ENCODE measurements at places on chromosomes 4 and X. TPM values are rescaled to one million over a fixed set of nuclear protein-coding genes. Genes with fewer than 3 reads are reported as not detected.

- no peak overlapping the region for H3K27ac ChIP-seq
- H3K27me3 ChIP-seq = peaks cover 7% of the 10 kb centered on the region
- DNase-seq = no peak
- H3K36me3 ChIP-seq = no peaks in the 10 kb centered on the region
- no peaks in the 10 kb centered on the region for H3K4me1 ChIP-seq
Observed at GRCh38 chr4:14787894-14788293, 214.4 kb upstream of the CPEB2 start.

The ITIH6 gene
- not detected for total RNA-seq

DNA sequence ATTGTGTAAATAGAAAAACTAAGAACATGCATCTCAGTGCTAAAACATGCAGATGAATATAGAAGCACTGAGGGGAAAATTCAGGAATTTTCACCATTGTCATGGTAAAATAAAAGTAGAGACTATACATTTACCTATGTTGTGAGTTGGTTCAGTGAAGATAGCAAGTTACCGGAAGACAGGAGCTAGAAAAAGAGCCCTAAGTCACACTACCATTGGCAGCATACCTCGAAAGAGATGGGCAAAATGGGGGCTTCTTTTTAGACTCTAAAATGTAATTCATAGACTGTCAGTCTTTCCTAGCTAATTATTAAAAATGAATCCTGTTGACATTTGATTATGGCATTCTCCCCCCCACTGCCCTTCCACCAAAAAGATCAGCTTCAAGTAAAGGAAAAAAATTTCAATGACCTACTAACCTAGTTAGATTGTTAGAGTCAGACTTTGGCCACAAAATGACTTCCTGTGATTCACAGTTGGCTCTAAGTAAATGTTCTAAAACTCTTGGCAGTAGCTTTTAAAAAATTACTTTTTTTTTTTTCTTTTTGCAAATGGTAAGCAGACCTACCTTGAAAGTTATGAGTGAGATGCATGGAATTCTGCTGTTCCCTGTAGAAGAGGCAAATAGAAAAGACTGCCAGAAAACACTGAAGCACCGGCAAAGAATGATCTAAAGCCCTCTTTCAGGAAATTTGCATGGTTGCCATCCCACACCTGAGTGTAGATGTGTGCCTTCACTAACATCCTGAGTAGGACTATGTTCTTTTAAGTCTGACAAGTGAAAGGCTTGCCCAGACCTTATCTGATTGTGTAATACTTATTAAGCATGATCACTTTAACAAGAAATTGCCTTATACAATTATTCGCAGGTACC, 26.4 kb upstream of the ARSJ start:
- H3K4me3 ChIP-seq = no peak overlapping the region
- no peaks in the 10 kb centered on the region for H3K4me1 ChIP-seq
- no peak for DNase-seq
- no peaks in the 10 kb centered on the region for H3K36me3 ChIP-seq

- no peak overlapping the region for H3K4me3 ChIP-seq
- no peak overlapping the region for H3K27ac ChIP-seq
- H3K27me3 ChIP-seq = peaks cover 7% of the 10 kb centered on the region
- no peaks in the 10 kb centered on the region for H3K4me1 ChIP-seq
- DNase-seq = no peak
Observed at GRCh38 chrX:9729171-9729885, 36.3 kb downstream of the GPR143 start.

DNA sequence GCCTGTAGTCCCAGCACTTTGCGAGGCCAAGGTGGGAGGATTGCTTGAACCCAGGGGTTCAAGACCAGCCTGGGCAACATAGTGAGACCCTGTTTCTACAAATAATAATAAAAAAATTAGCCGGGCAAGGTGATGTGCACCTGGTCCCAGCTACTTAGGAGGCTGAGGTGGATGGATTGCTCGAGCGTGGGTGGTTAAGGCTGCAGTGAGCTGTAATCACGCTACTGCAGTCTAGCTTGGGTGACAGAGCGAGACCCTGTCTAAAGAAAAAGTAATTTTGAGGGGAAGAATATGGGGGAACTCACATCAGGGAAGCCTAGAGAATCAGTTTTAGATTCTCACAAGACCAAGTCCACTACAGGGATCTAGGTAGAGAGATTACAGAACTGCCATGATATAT, 28.9 kb upstream of the LCORL start:
- DNase-seq = no peak
- H3K4me1 ChIP-seq = no peaks in the 10 kb centered on the region
- no peak overlapping the region for H3K27ac ChIP-seq
- H3K36me3 ChIP-seq = no peaks in the 10 kb centered on the region
- H3K27me3 ChIP-seq = peaks cover 7% of the 10 kb centered on the region
- no peak overlapping the region for H3K4me3 ChIP-seq

- H3K36me3 ChIP-seq = peaks cover 4% of the 10 kb centered on the region
- H3K4me3 ChIP-seq = no peak overlapping the region
- H3K27me3 ChIP-seq = no peaks in the 10 kb centered on the region
Observed at GRCh38 chr4:2353222-2354107, 65.0 kb downstream of the ZFYVE28 start.

GRCh38 chr4:121227341-121227792, 63.2 kb upstream of the TNIP3 start:
- H3K27ac ChIP-seq = peak overlapping the region; percentile 81
- peaks cover 2% of the 10 kb centered on the region for H3K4me1 ChIP-seq
- H3K4me3 ChIP-seq = peak overlapping the region; percentile 42
- no peaks in the 10 kb centered on the region for H3K27me3 ChIP-seq

The BGN gene
- total RNA-seq = not detected

DNA sequence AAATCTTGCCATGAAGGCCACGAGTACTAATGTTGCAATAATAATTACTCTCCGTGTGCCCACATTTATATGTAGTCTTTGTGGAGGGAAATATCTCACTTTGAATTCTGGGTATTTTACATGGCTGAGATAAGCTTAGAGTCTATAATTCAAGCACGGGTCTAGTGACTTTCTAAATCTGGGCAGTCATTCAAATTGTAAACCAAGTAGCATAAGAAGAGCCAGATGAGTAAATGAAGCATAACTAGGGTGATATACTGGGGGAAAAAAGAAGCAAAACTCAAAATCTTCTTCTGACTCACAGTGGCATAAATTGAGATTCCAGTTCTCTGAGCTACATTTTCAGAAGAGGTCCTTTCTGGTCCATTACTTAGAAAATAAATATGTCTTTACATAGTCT, 53.0 kb downstream of the MAPK10 start:
- no peak for DNase-seq
- no peak overlapping the region for H3K4me3 ChIP-seq
- H3K36me3 ChIP-seq = no peaks in the 10 kb centered on the region
- H3K4me1 ChIP-seq = no peaks in the 10 kb centered on the region
- H3K27me3 ChIP-seq = no peaks in the 10 kb centered on the region

GRCh38 chrX:148556498-148556897, 56.1 kb downstream of the AFF2 start:
- no peaks in the 10 kb centered on the region for H3K4me1 ChIP-seq
- no peak for DNase-seq
- no peak overlapping the region for H3K27ac ChIP-seq
- H3K27me3 ChIP-seq = no peaks in the 10 kb centered on the region

The FAM184B gene
- total RNA-seq = not detected

The PRKX gene
- total RNA-seq = 63.2 TPM

The SMR3B gene
- total RNA-seq = not detected

The AFP gene
- 3.6 TPM for total RNA-seq

The ASMT gene
- total RNA-seq = not detected

GRCh38 chrX:133792198-133792953, 193.0 kb downstream of the GPC3 start:
- no peak overlapping the region for H3K4me3 ChIP-seq
- H3K36me3 ChIP-seq = no peaks in the 10 kb centered on the region
- H3K27me3 ChIP-seq = no peaks in the 10 kb centered on the region
- no peaks in the 10 kb centered on the region for H3K4me1 ChIP-seq
- peak; percentile 32 for DNase-seq

The TEX11 gene
- not detected for total RNA-seq

DNA sequence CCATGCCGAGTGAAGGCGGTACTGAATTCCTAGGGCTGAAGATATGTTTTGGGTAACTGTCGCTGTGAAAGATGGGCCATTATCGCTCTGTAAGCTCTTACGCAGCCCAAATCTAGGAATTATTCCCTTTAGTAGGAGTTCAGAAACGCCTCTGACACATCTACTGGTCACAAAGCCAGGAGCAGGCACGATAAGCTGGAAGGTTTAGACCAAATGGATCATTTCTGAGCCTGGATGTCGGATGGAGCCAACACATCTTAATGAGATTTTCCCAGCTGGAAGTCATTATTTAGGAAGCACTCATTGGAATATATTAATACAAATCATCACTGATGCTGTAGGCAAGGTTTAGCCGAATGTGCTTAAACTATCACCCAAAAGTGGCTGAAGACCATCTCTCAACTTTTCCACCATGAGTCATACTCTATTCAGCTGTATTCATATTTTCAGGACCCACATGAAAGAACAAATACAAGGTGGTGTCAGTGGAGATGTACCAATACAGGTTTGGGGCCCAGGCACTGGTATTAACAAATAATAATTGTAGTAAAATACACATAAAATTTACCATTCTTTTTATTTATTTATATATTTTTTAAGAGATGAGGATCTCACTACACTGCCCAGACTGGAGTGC, 34.2 kb upstream of the ATRX start:
- no peaks in the 10 kb centered on the region for H3K4me1 ChIP-seq
- no peak for DNase-seq
- no peaks in the 10 kb centered on the region for H3K36me3 ChIP-seq

DNA sequence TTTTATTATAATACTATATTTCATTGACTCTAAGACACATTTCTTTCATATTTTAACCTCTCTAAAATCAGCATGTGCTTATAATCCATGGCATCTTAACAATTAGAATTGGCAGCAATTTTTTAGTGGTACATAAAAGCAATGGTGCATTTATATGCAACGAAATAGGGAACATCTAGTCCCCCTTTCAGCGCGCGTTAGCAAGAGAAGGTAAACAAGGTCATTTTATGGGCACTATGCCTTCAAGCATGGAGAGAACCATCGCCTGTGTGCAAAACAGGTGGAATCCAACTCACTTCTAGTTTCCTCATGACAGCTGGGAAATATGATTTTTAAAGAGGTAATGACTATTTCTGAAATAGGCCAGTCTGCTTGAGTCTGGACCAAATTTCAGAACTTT, 6.4 kb downstream of the ADH5 start:
- DNase-seq = no peak
- H3K27ac ChIP-seq = no peak overlapping the region
- H3K36me3 ChIP-seq = peaks cover 80% of the 10 kb centered on the region
- no peaks in the 10 kb centered on the region for H3K27me3 ChIP-seq
- no peak overlapping the region for H3K4me3 ChIP-seq

The COX7B2 gene
- not detected for total RNA-seq

The UCP1 gene
- not detected for total RNA-seq

DNA sequence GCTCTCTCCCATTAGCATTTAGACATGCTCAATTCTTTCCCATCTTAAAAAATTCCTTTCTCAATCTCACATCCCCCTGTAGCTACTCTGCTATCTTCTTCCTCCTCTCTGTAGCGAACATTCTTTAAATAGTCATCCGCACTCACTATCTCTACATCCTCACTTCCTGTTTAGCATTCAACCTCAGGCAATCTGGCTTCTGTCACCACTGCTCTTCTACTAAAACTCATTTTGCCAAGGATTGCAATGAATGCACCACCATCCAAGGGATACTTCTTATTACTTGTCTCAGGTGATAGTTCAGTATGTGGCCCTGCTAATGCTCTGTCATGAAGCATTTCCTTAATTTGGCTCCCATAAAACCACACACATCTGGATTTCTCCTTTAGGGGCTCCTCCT, 10.9 kb upstream of the TET2 start:
- H3K27ac ChIP-seq = no peak overlapping the region
- peaks cover 2% of the 10 kb centered on the region for H3K4me1 ChIP-seq
- DNase-seq = no peak
- H3K27me3 ChIP-seq = no peaks in the 10 kb centered on the region

- H3K4me1 ChIP-seq = no peaks in the 10 kb centered on the region
- no peaks in the 10 kb centered on the region for H3K27me3 ChIP-seq
- no peak for DNase-seq
- no peak overlapping the region for H3K27ac ChIP-seq
- no peaks in the 10 kb centered on the region for H3K36me3 ChIP-seq
Observed at GRCh38 chr4:20622701-20623100, 77.6 kb upstream of the PACRGL start.

DNA sequence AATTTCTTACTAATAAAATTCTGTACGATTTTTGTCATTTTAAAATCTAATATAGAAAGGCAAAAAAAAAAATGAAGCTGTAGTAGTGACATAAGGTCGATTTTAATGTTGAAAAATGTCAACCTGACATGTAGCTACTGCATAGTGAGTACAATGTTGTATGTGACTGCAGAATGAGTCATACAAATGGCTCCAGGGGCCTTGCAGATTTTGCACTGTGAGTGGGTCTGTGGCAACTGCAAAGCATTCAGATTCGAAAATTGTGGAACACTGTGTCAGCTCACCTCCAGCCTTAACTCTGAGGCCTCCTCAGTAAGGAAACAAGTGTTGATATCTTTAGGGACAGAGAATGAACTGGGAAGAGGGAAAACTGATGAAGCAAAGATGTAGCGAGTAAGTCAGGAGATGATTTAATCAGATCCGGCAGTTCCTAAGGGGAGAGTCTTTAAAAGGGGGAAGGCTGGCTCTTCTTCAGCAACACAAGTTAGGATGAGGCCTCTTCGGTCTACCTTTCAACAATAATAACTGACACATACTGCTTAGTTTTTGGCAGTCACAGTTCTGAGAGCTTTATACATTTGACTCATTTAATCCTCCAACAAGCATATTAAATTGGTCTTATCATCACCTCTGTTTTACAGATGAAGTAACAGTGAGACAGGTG, 24.9 kb downstream of the TKTL2 start:
- DNase-seq = no peak
- H3K4me3 ChIP-seq = no peak overlapping the region
- H3K36me3 ChIP-seq = no peaks in the 10 kb centered on the region
- H3K27me3 ChIP-seq = no peaks in the 10 kb centered on the region

DNA sequence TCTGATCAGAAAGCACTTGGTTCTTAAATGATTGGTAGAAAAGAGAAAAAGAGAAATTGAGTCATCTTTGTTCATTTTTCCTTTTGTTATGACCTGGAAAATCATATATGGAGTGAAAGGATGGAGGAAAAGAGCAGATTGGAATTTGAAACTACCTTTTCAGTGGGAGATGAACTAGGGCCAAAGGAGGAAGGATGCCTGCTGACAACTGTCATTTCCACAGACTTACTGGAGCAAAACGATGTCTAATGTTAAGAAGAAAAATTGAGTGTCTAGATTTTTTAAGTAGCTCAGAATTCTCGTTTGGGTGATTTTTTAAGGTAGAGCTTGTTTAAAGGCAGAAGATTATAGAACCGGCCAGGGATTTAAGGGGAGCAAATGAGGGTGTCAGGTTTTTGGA, 144.6 kb upstream of the KCNIP4 start:
- no peaks in the 10 kb centered on the region for H3K4me1 ChIP-seq
- no peaks in the 10 kb centered on the region for H3K36me3 ChIP-seq
- H3K27ac ChIP-seq = no peak overlapping the region
- DNase-seq = no peak
- H3K4me3 ChIP-seq = no peak overlapping the region
- no peaks in the 10 kb centered on the region for H3K27me3 ChIP-seq

GRCh38 chrX:7889135-7889534, 38.1 kb downstream of the PNPLA4 start:
- no peak for DNase-seq
- no peak overlapping the region for H3K27ac ChIP-seq
- H3K4me1 ChIP-seq = no peaks in the 10 kb centered on the region
- no peaks in the 10 kb centered on the region for H3K36me3 ChIP-seq
- H3K4me3 ChIP-seq = no peak overlapping the region
- H3K27me3 ChIP-seq = no peaks in the 10 kb centered on the region

The SMC1A gene
- total RNA-seq = 73.0 TPM
